ENCODE measurements at places on chromosomes 3 and 15. TPM values are rescaled to one million over a fixed set of nuclear protein-coding genes. Genes with fewer than 3 reads are reported as not detected.

DNA sequence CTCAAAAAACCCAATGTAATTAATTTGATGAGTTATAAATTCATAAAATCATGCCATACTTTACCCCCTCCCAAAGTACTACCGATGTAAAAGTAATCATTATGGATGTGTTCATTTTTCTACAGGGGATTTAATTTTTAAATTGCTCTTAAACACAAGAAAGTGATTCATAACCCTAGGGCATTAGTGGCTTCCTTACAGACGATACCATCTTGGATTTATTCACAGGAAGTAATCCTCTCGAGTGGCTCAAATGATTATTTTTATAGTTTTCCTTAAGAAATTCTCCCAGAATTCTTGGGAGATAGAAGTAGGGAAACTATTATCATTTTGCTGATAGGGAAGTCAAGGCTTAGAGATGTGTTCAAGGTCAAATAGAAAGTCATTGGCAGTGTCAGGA is 80.9 kb downstream of the PEX5L start:
- DNase-seq, result no peak

Gene ALG3
- 18.5 TPM for total RNA-seq

- DNase-seq, result no peak
Observed at GRCh38 chr15:77494073-77494867, 73.6 kb downstream of the HMG20A start.

Gene SNRPA1
- 27.5 TPM for total RNA-seq
